ENCODE measurements at places on chromosomes 6 and 20.

DNA sequence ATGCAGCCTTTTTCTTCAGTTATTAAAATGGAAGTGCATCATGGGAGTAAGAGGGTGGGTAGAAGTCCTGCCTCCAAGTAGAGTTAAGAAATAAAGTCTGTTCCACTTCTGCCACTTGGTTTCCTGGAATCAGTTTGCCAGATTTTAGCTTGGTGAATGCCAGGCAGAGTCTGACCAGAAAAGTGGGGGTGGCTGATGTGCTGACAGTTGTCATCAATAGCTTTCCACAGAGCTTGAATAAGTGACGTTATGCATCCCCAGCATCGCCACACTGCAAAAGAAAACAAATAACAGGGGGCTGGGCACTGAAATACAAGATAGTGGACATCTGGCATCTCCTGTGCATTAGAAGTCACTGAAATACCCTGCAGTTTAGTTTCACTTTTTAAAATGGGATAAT lies 30.8 kb upstream of the CEP162 start:
- DNase-seq, result no peak

GRCh38 chr6:161238500-161238899 lies 35.4 kb downstream of the AGPAT4 start:
- DNase-seq, result no peak

DNA sequence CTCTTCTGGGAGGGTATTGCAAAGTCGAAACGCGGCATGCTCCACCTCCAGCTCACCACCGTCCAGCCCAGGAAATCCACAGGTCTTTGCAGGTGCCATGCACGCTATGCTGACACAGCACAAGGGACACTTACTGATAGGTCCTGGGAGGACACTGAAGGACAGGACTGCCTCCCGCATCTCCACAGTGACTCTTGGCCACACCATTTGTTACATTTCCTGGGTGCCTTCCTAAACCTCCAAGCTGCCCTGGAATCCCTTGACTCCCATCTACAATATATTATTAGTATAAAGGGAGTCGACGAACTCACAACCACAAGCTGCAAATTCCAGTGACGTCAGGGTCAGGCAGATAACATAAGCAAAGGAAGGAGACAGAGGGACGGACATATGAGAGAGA lies 106.9 kb downstream of the JPH2 start:
- DNase-seq, result no peak

DNA sequence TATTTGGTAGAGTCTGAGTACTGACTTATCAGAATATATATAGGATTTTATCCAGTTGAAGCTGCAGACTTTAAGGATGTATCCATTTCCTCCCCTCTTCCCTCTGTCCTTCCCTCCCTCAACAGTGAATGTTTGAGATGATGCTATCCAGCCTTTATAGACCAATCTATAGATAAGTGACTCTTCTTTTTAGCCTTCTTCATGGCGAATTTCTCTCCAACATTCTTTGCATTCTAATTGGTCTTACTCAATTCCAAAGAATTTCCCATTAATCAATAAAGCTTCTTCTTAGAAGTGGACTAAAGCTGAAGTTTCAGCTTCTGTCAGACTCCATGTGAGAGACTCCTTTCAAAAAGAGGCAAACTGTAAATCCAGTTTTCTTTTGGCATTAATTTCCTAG lies 99.3 kb downstream of the AIG1 start:
- DNase-seq, result no peak

DNA sequence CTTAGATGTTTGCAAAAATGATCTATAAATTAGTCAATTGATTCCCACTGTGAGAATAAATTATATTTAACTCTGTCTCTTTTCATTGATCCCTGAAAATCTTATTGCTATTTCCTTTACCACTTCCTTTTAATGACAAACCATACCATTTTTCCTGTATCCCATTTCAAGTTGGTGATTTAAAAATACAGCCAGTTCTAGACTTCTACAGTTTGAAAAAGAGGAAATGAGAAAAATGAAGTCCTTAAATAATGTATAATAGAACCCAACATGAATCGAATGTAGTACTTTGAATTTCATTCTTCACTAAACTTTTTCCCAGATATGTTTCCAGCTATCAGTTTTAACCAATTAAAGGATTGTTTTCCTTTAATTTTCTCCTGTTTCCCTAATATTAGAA lies 29.5 kb upstream of the SDHAF4 start:
- DNase-seq, result no peak

GRCh38 chr6:162344646-162345010 lies 382.9 kb downstream of the PRKN start:
- no peak for DNase-seq

GRCh38 chr6:98787961-98788360 lies 46.4 kb upstream of the POU3F2 start:
- DNase-seq, result no peak

DNA sequence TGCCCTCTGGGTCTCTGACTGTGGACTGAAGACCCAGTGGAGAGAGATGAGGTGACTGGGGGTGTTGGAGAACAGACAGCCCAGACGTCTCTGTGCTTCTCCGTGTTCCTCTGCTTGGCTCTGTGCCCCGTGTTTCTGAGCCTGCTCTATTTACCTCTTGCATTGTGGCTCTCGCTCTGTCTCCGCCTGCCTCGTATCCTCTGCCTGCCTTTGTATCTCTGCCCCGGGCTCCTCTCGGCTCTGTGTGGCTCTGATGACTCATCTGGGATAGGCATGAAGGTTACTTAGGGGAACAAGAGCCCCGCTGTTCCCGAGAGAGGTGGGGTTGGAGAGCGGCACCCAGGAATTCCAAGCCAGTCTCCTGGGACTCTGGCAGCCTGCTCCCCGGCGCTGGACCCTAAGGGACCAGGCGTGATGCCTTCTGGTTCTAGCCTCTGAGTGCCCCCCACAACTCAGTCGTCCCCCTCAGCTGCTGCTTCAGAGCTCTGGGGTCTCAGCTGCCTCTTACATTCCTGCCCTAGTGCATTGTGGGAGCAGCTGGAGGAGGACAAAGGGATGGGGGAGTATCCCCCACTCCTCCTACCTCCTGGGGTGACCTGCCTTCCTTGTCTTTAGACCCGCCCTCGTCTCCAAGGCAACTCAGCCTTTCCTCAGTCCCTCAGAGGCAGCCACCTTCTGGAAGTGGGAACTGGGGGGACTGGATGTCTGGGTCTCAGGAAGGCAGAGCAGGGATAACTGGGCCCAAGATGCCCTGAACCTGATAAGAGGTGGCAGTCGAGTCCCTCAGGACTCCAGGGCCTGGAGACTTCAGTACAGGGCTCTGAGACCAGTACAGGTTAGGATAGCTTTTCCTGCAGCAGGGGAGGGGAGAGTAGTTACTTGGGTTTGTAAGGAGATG lies 1.9 kb downstream of the DDR1 start:
- no peak for DNase-seq

Measured in stimulated activated CD8-positive, alpha-beta memory T cell treated with anti-CD3 and anti-CD28 coated beads, Interleukin-7, amount 100 ng/mL, for 4 hours (primary cell).